H4 (cell line): ENCODE measurements at places on chromosomes 12 and 14.

DNA sequence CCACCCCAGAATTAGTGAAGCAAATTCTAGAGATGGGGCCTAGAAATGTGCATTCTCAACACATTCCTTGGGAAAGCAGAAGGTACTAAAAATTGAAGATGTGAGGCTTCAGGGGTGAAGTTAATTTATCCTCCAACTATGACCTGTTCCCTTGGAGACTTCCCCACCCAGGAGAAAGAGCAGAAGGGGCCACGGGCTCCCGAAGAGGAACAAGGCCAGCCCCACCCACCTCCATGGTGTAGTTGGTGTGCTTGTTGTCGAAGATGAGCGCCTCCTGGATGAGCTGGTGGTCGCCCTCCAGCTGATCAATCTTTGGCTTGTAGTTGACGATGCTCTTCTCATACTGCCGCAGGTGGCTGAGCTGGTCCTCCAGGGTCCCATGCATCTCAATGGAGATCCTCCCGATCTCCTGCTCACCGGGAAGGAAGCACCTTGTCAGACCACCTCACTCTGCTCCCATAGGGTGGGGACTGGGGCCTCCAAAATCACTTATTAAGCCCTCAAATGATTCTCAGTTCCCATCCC lies 87.8 kb upstream of the ZFP36L1 start:
- DNase-seq = no peak

DNA sequence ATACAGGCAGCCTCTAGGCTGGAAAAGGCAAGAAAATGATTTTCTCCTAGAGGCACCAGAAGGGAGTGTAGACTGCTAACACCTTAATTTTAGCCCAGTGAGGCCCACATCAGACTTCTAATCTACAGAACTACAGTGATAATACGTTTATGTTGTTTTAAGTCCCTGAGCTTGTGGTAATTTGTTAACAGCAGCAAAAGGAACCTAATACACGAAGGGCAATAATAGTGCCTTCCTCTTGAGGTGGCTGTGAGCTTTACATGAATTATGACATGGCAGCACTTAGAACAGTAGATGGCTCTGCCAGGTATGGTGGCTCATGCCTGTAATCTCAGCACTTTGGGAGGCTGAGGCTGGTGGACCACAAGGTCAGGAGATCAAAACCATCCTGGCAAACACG lies 118.8 kb downstream of the ZNF664 start:
- DNase-seq = no peak

- no peak for DNase-seq
Measured at GRCh38 chr14:103910984-103911383, 17.3 kb upstream of the TDRD9 start.

GRCh38 chr12:99027461-99027860 lies 382.4 kb downstream of the APAF1 start:
- no peak for DNase-seq

GRCh38 chr14:58824796-58825195 lies 187.0 kb downstream of the DACT1 start:
- DNase-seq = no peak

DNA sequence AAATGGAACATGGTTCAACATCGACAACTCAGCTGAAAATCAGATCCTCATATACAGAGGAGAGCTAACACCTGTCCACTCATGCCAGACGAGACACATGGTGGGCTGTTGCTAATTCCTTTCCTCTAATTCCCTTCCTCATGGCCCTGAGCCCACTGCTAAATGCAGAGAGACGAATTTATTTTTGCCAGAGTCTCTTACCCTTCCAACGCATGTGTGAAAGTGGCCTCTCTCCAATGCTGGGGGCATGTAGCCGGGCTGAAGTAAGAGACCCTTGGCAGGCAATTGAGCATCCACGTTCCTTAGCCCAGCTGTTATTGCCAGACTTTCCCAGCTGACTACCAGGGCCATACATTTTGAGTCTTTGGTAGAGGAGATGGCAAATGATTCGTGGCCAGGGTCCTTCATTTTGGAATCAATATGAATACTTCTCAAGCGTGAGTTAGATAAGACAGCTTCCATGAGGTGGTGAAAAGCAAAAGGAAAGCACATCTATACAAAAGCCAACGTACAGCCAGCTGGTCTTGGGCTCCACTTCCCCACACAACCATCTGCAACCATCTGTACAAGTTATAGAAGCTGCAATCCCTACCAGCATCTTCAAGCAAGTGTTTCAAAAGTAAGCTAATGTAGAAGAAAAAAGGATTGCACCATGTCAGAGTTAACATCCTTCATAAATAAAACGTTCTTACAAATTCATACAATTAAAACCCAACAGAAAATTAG lies 28.6 kb downstream of the CORO1C start:
- DNase-seq = no peak

DNA sequence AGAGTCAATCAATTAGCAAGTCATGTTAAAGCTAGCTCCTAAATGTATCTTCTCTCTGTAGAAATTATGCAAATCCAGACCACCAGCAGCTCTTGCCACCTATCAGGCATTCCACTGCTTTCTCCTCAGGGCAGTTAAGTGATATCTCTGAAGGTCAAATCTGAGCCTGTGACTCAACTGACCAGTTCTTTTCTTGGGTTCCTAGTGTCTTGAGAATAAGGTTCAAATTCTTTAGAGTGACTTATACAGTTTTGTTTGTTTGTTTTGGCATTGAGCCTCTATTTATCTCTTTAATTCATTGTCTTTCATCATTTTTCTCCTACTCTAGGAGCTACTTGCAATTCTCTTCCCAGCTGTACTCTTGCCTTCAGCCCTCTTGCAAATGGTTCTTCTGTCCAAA lies 2.5 kb upstream of the LRIG3 start:
- no peak for DNase-seq

DNA sequence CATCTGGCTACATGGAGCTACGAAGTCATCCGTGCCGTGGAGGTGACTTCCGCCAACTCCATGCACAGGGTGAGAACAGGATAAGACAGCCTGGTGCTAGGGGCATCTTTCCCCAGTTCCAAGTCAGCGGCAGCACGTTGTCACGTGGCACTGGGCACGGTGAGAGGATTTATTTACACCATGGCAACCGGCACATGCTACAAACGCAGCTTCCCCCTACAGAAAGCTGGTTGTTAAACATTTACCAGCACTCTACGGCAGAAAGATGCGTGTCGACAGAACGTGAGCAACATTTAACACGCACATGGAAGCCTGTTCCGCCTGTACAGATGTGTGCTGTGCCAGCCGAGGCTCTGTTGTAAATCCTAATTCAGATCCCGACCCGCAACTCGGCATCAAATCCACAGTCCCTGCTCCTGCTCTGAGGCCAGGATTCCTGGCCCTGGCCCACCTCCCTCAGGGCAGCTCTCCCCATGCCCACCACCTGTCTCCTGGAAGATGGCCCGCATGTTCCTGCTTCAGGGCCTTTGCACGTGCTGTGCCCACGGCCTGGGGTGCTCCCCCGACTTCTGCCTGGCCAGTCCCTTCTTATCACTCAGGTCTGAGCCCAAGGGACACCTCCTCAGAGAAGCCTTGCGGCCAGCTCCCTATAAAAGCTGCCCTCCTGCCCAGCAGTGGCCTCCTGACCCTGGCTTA lies 114.1 kb downstream of the RFLNA start:
- DNase-seq = no peak

- no peak for DNase-seq
Measured at GRCh38 chr12:15717940-15718567, 71.1 kb downstream of the EPS8 start.
